ENCODE measurements at places on chromosomes 11 and 22.

DNA sequence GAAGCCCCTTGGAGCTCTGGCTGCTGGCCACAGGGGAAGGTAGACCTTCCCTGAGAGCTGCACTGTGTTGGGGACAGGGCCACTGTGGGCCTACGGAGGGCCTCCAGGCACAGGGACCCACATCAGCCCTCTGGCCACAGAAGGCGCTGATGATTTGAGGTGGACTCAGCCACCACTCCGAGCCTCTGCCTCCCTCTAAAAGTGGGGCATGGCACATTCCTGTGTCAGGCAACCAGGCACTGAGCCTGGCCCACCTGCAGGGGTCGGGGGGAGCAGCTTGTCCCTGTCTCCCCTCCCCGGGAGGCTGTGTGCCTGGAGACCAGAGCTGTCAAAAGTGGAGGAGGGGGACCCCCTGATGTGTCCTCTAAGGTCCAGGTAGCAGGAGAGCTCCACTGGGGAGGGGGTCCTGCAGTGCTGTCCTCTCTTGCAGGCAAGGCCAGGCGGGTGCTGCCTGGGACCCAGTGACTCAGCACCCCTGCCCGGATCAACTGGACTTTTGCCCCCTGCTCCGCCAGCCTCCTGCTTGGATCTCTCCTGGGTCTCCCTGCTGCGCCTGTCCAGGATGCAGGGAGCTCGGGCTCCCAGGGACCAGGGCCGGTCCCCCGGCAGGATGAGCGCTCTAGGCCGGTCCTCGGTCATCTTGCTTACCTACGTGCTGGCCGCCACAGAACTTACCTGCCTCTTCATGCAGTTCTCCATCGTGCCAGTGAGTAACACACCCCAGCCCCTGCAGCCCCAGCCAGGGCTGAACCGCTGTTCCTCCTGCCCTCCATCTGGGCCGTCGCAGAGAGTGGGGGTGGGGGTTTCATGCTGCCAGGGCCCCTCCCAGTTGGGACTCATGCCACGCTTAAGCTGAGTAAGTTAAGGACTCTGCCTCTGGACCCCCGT is 17.5 kb upstream of the CDKN1C start:
- no peak for DNase-seq

GRCh38 chr11:89667001-89667400 is 43.1 kb upstream of the TRIM77 start:
- no peak for DNase-seq

- DNase-seq, result no peak
Measured at GRCh38 chr22:23325183-23325582, 144.9 kb downstream of the BCR start.

DNA sequence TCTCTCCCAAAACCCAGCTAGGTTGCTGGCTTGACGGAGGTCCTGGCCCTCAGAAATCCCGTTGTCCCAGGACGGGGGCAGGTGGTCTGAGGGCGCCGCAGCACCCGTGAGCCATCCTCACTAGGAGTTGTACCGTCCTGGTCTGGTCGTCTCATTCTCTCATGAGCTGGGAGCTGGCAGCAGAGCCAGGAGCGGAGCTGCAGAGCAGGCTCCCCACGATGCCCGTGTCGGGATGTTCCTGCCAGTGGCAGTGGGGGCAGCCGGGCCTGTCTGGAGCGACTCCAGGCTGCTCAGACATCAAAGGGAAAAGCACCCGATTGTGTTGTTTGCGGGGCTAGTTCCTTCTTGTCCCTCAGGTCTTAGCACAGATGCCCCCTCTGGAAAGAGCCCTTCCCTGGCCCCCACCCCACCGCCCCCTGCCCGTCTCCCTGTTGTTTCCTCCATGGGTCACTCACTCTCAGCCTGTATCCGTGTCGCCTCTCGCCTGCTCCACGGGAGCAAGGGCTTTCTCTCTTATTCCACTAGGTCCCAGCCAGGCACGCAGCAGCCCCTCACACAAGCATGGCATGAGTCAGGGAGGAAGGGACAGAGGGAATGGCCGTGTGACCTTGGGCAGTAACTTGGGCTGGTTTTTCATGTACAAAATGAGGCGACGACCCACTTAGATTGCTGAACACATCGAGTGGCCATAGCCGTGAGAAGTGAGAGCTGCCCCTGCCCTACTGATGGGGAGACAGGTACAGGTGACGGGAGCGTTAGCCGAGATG is 23.2 kb upstream of the MGAT3 start:
- no peak for DNase-seq

GRCh38 chr22:29967461-29967860 is 84.5 kb downstream of the MTMR3 start:
- DNase-seq, result no peak

DNA sequence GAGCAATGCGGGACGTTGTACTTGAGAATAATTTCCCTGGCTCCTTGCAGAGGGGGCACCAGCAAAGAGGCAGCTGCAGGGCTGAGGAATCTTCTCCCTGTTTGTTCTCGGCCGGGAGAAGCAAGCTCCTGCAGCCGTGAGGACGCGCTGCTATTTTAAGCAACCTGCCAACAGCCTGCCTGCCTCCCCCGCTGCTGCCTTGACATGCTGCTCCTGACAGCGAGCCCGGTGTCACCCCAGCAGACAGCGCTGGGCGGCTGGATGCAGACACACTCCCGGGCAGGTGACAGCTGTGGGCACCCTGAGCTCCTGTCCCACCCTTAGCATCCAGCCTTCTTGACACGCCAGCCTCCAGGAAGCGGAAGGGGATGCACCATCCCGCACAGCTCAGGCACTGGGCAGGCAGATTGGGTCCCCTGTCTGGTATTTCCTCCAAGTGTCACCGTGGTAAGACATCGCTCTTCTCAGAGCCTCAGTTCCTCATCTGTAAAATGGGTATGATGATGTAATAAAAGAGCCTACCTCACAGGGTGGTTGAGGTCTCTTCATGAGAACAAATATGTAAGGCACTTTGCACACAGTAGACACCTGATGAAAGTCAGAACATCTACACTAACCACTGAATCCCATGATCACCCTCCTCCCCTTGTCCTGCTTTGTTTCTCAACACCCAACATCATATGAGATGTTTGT is 530.6 kb downstream of the MN1 start:
- DNase-seq, result no peak

GRCh38 chr11:3123305-3123704 is 41.8 kb downstream of the OSBPL5 start:
- DNase-seq, result peak; percentile 9
